T47D (cell line): ENCODE measurements at places on chromosomes 12 and 14.

DNA sequence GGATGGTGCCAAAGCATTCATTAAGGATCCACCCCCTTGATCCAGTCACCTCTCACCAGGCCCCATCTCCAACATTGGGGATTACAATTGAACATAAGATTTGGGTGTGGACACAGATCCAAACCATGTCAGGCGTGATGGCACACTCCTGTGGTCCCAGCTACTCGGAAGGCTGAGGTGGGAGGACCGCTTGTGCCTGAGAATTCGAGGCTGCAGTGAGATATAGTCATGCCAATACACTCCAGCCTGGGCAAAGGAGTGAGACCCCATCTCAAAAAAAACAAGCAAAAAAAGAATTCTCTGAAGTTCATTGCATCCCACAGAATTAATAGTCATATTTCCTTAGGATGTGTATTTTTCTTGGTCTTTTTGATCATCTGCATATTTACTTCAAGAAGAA, 34.9 kb downstream of the ZDHHC17 start:
- no peak for DNase-seq

- no peak for DNase-seq
These were observed 24.3 kb upstream of the ANO2 start for GRCh38 chr12:5969156-5969973.

GRCh38 chr14:104632781-104633180, 28.2 kb upstream of the TMEM179 start:
- DNase-seq: no peak

DNA sequence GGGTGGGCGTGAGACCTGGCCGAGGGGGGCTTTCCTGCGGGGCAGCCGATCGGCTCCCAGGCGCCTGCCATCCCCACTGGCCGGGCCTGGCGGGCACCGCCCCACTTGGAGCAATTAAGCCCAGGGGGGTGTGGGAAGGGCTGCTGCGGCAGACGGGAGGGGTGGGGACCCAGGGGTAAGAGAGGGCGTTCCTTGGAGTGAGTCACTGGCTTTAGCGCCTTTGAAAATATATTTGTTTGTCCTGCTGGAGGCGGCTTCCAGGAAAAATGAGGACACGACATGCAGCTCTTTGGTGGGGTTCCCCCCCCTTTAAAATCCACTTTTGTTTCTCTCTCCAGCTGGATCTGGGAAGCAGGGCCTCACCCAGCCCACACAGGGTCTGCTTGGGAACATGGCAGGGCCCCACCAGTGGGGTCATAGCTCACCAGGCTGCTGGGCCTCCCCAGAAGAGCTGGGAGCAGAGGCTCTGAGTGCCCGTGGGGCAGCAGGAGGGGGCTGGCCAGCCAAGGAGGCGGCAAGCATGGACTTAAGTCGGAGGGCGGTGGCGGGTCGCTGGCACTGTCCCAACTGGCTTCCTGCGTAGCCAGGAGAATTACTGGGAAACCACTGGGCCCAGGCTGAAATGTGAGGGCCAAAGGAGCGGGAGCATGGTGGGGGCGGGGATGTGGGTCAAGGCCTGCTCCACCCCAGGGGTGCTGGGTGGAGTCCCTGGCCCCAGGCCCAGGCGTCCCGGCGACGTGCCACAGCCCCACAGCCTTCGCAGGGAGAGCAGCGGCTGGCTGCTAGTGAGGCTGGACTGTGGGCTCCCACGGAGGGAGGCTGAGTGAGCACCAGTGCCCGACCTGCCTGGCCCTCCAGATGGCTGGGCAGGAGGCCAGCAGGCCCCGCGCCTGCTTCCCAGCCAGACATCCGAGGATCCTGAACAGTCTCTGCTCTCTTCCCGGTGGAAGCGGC, 128.0 kb downstream of the RFLNA start:
- no peak for DNase-seq

DNA sequence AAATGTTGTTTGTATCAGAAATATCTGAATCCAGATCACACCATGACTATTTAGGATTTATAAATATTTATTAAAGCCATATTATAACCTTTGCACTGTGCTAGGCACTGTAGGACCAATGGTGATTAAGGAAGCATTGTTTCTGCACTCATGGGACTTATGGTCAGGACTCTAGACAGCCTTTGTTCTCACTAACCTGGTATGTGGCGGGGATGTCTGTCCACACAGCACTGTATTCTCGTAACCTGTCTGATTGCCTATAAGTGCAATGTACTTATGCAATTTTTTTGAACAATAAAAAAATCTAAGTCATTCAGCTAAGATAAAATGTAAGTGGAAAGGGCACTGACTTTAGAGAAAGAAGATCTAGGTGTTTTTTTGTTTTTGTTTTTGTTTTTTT, 6.7 kb upstream of the SSPN start:
- no peak for DNase-seq

GRCh38 chr12:71415336-71416231, 24.0 kb upstream of the LGR5 start:
- DNase-seq: peak; percentile 77
